ENCODE measurements at places on chromosomes 6 and 20. TPM values are rescaled to one million over a fixed set of nuclear protein-coding genes. Genes with fewer than 3 reads are reported as not detected.

The HTR1B gene
- total RNA-seq = not detected

The PTGIS gene
- total RNA-seq = 40.6 TPM

DNA sequence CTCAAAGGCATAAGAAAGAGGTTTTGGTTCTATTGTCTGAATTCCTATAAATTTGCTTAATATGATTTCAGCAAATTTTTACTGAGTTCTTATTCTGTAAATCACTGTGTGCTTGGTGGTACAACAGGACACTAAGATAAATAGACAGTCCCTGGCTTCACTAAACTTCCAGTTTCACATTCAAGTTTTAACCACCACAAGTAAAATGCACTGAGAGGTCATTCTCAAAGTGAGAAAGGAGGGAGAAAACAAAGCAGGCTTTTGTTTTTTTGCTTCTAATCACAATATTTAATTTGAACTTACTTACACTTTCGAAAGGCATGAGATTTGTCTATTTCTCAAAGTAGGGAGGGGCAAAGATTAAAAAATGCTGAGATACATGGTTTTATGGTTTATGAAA, 445.7 kb downstream of the CDC5L start:
- DNase-seq = no peak
- H3K4me1 ChIP-seq = peaks cover 21% of the 10 kb centered on the region
- H3K36me3 ChIP-seq = peaks cover 6% of the 10 kb centered on the region
- no peak overlapping the region for H3K27ac ChIP-seq
- H3K27me3 ChIP-seq = no peaks in the 10 kb centered on the region

- no peaks in the 10 kb centered on the region for H3K36me3 ChIP-seq
- no peak for DNase-seq
- no peak overlapping the region for H3K27ac ChIP-seq
- H3K27me3 ChIP-seq = no peaks in the 10 kb centered on the region
Measured at GRCh38 chr20:37869334-37869861, 33.5 kb upstream of the VSTM2L start.
